ENCODE measurements at places on chromosomes 5 and 9.

DNA sequence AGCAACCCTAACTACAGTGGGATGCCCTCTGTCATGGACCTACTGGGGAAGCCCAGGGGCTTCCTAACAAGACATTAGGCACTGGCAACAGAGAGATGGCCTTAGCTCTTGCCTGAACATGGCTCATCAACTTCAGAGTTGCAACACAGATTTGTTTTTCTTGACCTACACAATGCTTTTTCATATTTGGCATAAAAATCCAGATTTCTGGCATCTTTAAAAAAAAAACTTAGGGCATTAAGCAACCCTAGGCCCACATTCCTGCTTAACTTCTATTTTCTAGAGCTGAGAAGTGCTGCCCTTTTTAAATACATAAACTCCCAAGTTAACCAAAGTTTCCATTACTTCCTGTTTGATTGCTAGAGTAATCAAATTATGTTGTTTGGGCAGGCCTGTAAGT is 8.0 kb downstream of the GRIA1 start:
- DNase-seq: no peak

DNA sequence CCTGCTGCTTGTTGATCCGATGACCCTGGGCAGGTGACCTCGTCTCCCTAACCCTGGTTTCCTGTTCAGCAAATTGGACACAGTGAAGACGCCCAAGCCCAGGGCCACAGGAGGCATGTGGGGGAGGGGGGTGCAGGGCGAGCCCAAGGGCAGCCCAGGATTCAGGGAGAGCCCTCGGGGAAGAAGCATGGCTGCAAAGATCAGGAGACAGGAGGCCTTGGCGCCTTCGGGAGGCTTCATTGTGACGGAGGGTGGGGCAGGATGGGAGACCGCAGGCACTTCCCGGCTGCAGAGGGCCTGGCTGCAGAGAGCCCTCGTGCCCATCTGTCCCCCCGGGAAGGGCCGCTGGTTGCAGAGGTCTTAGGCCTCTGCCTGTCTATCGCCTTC is 6.2 kb downstream of the ASS1 start:
- DNase-seq: no peak

- DNase-seq: no peak
Measured at GRCh38 chr5:65970481-65971367, 44.3 kb downstream of the ERBIN start.

DNA sequence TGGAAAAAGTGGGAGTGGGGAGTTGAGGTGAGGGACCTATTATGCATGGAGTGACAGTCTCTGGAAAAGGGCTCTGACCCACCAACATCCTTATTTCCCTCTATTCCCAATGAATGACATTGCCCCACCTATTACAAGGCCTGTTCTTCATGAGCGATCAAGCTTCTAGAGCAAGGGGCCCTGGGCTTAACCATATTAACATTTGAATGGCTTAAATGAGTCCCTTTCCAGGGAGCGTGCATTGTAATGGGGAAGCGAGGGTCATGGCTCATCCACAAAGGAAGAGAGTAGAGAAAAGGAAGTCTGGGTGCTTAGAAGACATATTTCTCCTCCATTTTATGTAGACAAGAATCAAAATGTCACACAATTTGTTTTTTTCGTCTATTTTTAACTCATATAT is 255.5 kb downstream of the CAAP1 start:
- DNase-seq: no peak

- no peak for DNase-seq
Measured at GRCh38 chr9:137878146-137878941, 762 bp downstream of the CACNA1B start.

- no peak for DNase-seq
Measured at GRCh38 chr9:136108648-136109266, 9.9 kb downstream of the TMEM250 start.

- DNase-seq: no peak
Measured at GRCh38 chr9:75451505-75451904, 363.2 kb downstream of the OSTF1 start.

- DNase-seq: no peak
Measured at GRCh38 chr5:55988979-55989638, 5.7 kb downstream of the IL6ST start.

DNA sequence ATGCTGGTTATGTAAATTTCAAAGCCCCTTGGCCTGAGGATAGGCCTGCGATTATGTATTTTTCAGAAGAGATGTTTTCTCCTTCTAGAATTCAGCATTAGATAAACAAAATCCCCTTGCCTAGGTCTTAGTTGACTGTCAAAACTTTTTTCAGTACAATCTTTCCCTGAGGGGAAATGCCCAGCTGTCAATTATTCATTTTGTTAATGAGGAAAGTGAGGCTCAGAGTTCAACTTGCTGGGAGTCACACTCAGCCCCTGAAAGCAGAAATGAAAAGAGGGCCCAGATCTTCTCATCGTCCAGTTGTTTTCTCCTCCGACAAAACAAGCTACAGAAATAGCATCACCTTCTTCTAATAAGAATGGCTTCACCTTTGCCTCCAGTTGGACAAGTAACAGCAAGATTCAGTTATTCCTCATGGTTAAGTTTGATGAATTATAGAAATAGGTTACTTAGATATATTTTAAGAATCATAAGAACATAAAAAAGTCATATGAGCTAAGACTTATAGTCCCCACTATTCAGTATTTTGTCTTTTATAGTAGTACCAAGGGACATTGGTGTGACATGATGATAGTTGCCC is 627.1 kb upstream of the WWC1 start:
- no peak for DNase-seq

DNA sequence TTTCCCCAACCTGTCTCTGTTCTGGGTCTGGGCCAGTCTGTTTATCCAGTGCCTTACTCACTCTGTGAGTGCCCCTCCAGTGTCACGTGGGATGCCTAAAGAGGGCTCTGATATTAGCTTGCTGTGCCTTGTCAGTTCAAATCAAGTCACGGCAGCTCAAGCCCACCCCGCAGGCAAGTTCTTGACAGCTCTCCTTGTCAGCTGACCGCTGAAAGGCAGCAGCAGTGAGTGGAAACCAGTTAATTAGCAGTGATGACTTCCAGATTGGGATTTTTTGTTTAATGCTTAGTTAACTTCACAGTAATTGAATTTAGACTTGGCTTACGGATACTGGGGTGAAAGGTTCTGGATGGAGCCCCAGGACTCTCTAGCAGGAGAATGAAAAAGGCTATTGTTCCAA is 210.1 kb downstream of the PSAT1 start:
- no peak for DNase-seq

DNA sequence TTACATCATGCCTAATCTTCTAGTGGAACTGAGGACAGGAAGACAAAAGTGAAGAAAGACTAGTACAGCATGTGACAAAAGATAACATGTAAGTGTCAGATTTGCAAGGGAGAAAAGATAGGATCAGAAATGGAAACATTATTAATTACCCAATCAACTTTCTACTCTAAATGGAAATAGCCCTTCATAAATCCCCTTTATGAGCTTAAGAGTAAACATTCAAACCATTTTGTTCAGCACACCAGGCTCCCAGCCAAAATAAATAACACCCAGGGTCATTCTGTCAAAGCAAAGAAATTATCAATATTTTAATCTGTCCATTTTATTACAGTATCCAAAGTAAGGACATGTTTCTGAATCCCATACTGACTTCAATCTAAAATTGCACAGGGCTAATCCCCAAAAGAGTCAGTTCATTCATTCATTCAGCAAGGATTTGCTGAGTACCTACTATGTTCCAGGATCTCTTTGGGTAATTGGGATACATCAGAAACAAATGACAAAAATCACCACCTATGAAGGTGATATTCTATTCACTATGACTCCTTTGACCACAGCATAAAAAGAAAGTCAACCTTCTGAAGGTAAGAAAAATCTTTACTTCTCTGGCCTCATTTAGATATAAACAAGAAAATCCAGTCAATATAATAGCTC is 5.3 kb downstream of the PRELID2 start:
- no peak for DNase-seq

GRCh38 chr5:25688156-25688555 is 1043.4 kb upstream of the CDH10 start:
- DNase-seq: no peak

DNA sequence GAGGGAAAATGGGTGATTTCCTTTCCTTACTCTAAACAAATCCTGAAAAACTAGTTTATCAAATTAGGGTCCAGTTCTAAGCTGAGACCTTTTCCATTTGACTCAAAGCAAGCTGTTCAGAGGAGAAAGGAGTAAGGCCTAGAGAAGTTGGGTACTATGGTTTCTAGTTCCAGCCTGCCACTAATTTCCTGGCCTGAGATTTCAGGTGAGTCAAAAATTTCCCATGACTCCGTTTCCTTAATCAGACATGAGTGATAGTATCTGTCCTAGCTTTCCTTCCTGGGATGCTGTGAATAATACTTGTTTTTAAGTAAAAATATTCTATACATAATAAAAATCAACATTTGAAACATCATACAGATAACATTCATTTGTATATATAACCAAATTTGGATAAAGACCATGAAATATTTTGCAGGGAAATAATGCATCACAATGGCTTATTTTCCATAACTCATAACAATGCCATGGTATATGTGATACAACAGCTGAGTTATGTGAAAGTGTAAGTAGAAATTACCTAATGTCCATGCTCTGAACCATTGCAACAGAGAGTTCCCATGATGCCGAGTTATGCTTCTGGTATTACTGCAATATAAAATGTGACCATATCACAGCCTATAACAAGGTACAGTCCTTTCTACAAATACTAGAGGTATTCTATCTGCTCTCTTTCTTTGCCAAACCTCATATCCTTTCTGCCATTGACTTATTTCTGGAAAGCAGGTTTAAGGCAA is 142.7 kb downstream of the MLLT3 start:
- no peak for DNase-seq

- DNase-seq: no peak
Measured at GRCh38 chr5:38598994-38599617, 42.7 kb upstream of the LIFR start.

DNA sequence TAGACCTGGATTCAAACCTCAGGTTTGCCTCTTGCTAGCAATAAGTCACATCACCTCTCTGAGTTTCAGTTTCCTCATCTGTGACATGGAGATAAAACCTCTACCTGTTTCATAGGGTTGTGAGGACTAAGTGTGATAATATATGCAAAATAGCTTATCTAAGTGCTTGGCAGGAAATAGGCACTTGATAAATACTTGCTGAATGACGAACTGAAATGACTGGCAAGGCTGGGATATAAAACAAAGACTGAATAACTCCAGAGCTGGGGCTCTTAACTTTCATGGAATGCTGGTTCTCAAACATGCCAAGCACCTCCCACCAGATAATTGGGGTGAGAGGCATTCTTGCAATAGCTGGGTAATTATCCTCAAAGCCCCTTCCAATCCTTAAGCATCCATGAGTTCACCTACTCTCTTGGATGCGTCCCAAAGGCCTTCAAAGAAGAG is 87.6 kb downstream of the ADRB2 start:
- DNase-seq: no peak

DNA sequence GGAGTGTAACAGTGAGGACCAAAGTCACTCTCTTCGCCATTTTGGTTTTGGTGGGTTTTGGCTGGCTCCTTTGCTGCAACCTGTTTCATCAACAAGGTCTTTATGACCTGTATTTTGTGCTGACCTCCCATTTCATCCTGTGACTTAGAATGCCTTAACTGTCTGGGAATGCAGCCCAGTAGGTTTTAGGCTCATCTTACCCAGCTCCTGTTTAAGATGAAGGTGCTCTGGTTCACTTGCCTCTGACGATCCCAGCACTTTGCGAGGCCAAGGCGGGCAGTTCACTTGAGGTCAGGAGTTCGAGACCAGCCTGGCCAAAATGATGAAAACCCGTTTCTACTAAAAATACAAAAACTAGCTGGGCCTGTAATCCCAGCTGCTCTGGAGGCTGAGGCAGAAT is 1.8 kb upstream of the CKS2 start:
- DNase-seq: no peak

DNA sequence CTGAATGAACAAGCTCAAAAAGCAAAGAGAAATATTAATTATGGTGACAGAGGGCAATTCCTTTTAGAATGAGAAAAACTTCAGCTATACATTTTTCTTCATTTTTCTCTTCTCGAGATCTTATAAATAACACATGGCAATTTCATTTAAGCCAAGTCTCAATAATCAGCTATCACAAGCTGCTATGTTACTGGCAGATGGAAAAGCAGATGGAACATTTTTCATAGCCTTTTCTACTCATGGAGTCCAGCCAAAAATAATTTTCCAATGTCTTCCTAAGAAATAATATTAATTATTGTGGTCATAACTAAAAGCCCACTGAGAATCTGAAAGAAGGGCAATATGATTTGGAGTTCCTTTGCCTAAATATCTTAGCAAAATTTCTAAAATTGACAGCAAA is 35.6 kb downstream of the SKIC3 start:
- no peak for DNase-seq

GRCh38 chr9:123119566-123119965 is 86.1 kb downstream of the GPR21 start:
- no peak for DNase-seq

DNA sequence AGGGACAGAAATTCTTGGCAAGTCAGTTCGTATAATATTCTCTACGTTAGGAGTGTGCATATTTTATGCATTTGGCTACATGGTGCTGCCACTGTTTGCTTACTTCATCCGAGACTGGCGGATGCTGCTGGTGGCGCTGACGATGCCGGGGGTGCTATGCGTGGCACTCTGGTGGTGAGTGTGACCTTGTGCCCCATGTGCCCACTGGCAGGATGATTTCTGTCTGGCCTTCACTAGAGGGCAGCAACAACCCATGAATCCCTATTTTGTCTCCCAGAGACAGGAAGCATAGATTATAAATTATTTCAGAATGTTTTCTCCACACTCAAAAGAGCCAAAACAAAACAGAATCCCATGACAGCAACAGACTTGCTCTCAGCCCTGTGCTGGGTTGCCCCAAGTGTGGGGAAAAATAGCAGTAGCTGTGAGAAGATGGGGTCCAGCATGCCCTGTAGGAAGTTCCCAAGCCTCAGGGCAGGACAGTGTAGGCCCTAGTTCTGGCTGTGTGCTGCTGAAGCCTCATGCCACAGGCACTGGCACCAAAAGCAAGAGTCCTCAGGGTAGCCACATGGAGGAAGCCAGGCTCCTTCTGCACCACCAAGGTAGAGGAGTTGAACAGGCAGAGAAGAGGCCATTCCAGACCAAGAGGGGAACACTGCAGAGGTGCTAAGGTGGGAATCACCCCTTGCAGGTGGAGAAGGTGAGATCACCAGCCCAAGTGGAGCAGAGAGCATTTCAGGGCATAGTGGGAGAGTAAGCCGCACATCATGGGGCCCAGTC is 16.0 kb downstream of the SLC22A5 start:
- peak; percentile 71 for DNase-seq

GRCh38 chr9:33140401-33141360 is 26.5 kb downstream of the B4GALT1 start:
- DNase-seq: no peak

DNA sequence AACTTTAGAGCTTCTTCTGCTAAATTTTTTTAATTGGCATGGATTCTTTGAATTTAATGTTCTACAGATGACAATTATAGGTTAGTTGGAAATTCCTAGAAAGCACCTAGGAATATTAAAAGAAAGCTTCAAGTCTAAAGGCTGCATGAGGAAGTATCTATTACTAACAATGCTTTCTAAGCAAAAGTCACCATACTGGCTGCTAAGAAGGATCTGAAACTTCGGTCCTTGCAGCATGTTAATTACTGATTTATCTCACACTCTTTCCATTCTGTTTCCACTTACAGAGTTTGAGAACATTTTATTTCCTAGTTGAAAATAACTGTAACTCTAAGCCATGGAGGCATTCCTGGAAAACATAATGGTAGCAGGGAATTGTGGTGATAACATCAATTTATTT is 8.4 kb downstream of the SEMA6A start:
- DNase-seq: no peak

GRCh38 chr5:76372323-76373054 is 30.6 kb upstream of the IQGAP2 start:
- DNase-seq: no peak

- no peak for DNase-seq
Measured at GRCh38 chr5:87113861-87114260, 153.8 kb upstream of the RASA1 start.

- DNase-seq: no peak
Measured at GRCh38 chr5:181235689-181236366, 7.9 kb downstream of the RACK1 start.

All from CD4-positive, alpha-beta memory T cell (primary cell).